Sigmoid colon (tissue), 7 donors: ENCODE measurements at places on chromosomes 16 and 17.

DNA sequence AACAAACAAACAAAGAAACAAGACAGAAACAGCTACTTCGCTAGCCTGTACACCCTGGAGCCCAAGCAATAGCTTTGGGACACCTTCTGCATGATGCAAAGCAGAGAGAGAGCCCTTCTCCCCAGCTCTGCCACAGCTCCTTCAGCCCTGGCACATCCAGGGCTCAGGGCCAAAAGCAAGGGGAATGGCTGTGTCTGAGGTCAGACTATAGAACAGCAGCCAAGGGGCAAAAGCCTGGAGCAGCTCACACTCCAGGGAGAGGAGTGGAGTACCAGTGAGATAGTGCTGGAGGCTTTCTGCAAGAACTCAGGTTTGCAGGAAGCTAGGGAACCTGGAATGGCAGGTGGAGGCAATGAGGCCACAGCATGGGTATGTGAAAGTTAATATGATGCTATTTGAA lies 11.6 kb upstream of the SEPHS2 start:
- H3K4me3 ChIP-seq, result no peak overlapping the region
- DNase-seq, result no peak
- H3K4me1 ChIP-seq, result no peaks in the 10 kb centered on the region
- no peak overlapping the region for H3K27ac ChIP-seq

- H3K4me3 ChIP-seq, result no peak overlapping the region
- no peak for DNase-seq
- H3K4me1 ChIP-seq, result no peaks in the 10 kb centered on the region
- H3K27ac ChIP-seq, result no peak overlapping the region
- no peaks in the 10 kb centered on the region for H3K36me3 ChIP-seq
Observed at GRCh38 chr16:21028728-21029127, 121.9 kb downstream of the DNAH3 start.

DNA sequence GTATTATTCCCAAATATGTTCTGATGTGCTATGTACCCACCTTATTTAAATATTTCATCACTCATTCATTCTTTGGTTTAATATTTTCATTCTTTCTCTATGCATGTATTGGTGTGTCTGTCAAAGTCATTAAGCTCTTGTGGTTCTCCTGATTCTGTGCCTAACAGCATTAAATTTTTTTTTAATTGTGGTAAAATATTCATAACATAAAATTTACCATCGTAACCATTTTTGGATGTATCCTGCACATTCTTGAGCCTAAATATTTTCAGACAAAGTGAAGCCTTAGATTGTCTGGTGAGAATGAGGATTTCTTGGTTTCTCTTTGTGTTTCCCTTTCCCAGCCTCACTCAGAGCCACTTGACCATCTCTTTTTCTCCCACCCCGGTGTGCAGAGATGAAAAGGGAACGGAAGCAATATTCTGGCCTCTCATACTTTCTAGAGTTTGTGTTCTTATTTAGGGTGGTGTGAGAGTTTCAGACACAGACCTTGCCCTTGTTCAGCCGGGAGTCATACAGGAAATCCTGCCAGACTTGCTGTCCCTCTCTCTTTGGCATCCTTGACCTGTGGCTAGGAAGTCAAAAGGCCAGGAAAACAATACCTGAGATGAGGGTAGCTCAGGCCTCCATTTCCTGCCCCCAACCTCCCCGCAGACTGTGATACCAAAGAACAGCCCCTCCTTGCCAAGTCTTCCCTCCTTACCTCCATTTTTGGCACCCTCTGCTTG lies 4.9 kb downstream of the CCL5 start:
- H3K27me3 ChIP-seq, result no peaks in the 10 kb centered on the region
- no peak for DNase-seq
- no peaks in the 10 kb centered on the region for H3K36me3 ChIP-seq
- no peaks in the 10 kb centered on the region for H3K4me1 ChIP-seq

GRCh38 chr17:82126556-82127314 lies 28.7 kb upstream of the FASN start:
- no peak overlapping the region for H3K4me3 ChIP-seq
- H3K27ac ChIP-seq, result no peak overlapping the region
- H3K36me3 ChIP-seq, result no peaks in the 10 kb centered on the region

GRCh38 chr17:48477221-48477620 lies 47.2 kb upstream of the SKAP1 start:
- H3K27me3 ChIP-seq, result no peaks in the 10 kb centered on the region
- H3K36me3 ChIP-seq, result no peaks in the 10 kb centered on the region
- no peak overlapping the region for H3K27ac ChIP-seq
- H3K4me1 ChIP-seq, result no peaks in the 10 kb centered on the region

DNA sequence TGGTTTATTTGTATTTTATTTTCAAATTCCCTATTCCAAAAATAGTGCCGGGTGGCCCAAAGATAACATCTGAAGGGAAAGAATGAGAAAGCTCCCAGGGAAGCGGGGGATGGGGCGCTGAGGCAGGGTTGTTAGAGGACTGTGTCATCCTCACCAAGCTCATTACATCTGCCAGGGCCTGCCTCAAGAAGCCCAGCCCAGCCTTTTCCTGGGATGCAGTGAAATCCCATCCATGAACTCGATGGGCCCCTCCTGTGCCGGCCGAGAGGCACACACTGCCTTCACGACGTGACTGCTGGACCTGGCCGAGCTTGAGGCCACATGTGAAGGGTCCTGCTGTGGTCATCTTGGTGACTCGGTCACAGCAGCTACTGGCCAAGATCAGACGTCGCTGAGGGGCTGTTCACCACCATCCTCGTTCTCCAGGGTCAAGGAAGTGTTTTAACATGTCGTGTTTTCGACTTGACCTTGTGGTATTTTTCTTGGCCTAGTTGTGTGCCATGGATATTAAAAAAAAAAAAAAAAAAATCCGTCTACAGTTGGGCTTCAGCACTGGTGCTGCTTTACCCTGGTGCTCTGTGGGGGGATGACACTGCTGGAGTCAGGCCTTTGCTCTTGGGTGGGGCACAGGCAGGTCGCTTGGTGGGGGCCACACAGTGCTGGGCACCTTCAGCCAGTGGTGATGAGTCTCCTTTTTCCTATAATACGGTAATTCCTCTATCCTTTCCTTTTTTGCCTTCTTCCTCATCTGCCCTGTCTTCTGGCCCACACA lies 4.9 kb downstream of the TIMM22 start:
- no peak for DNase-seq
- peaks cover 89% of the 10 kb centered on the region for H3K4me1 ChIP-seq
- H3K27me3 ChIP-seq, result no peaks in the 10 kb centered on the region

DNA sequence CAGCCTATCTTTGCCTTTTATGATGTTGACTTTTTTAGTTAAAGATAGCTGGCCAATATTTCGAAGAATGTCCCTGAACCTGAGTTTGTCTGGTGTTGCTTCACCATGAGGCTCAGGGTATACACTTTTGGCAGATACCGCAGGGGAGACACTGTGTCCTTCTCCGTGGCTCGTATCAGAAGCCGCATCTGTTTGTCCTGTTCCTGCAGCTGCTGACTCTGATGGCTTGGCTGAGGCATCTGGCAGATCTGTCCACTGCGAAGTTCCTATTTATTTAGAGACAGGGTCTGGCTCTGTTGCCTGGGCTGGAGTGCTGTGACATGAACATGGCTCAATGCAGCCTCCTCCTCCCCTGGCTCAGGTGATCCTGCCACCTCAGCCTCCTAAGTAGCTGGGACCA lies 93.5 kb downstream of the CRISPLD2 start:
- H3K36me3 ChIP-seq, result no peaks in the 10 kb centered on the region
- no peak overlapping the region for H3K4me3 ChIP-seq
- peak; percentile 94 for DNase-seq

DNA sequence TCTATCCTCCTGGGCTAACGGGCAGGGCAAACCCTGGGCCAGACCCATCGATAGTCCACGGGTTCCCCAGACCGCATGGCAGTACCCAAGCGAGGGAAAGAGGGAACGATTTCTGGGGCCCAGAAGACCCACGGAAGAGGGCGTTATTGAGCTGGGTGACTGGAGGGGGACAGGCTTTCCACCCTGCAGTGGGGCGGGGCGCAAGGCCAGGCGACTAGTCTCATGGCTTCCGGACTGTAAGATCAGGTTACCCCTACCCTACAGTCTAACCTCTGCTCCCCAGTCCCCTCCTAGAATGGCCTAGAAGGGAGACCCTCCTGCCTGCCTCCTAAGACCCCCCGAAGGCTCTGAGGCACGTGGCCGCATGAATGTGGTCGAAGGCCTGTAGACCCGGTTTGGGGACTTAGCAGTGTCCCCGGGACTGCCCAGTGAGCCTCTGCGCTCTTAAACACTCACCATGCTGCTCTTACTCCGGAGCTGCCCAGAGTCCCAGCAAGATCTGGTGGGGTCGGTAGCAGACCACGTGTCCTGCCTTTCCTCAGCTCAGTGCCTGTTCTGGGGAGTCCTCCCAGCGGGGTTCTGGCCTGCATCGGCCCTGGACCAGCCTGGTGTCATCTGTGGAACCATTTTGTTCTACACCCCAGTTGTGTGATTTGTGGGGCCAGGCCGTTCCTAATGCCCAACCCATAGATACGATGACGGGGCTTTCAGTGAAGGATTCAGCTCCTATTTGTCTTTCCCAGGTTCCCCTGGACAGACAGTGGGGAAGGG lies 13.2 kb upstream of the AURKB start:
- peak overlapping the region; percentile 68 for H3K4me3 ChIP-seq
- peaks cover 25% of the 10 kb centered on the region for H3K4me1 ChIP-seq
- peaks cover 13% of the 10 kb centered on the region for H3K36me3 ChIP-seq
- no peaks in the 10 kb centered on the region for H3K27me3 ChIP-seq
- peak; percentile 85 for DNase-seq
- peak overlapping the region; percentile 95 for H3K27ac ChIP-seq

- peaks cover 5% of the 10 kb centered on the region for H3K4me1 ChIP-seq
- DNase-seq, result no peak
- no peak overlapping the region for H3K4me3 ChIP-seq
- no peaks in the 10 kb centered on the region for H3K27me3 ChIP-seq
- no peaks in the 10 kb centered on the region for H3K36me3 ChIP-seq
Observed at GRCh38 chr17:57459286-57459915, 203.1 kb downstream of the MSI2 start.

DNA sequence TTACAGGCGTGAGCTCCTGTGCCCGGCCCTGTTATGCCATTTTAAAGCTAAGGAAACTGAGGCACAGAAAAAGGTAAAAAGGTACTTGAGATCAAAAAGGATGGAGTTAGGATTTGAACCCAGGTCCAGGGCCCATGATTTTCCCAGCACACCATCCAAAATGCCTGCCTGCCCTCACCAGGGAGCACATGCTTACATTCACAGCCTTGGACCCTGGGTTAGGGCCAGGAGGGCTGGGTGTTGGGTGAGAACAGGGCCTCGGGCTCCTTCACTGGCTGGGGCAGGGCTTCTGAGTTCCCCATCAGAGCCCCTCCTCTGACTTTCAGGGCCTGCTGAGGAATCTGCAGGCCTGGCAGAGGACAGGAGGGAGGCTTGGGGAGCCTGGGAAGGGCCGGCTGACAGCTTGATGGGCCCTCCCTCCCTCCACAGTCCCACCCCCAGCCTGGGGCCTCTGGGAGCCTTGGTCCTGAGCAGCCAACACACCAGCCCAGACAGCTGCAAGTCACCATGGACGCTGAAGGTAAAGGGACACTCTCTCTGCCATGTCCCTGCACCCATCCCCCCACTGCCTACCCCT lies at the start of gene QPRT:
Gene QPRT, plus strand, starts transcription at position 490 of the 577 bp plus-strand sequence. Its CDS starts 18 bp downstream, at position 508.
- H3K4me1 ChIP-seq, result peaks cover 21% of the 10 kb centered on the region
- no peak within 1 kb of the TSS for H3K27ac ChIP-seq
- DNase-seq, result peak; percentile 75
- H3K4me3 ChIP-seq, result peak within 1 kb of the TSS; percentile 32
- no peaks in the 10 kb centered on the region for H3K36me3 ChIP-seq

- H3K4me1 ChIP-seq, result no peaks in the 10 kb centered on the region
- no peak overlapping the region for H3K4me3 ChIP-seq
- no peak for DNase-seq
- peaks cover 73% of the 10 kb centered on the region for H3K36me3 ChIP-seq
Observed at GRCh38 chr17:17179371-17179827, 26.7 kb downstream of the PLD6 start.

DNA sequence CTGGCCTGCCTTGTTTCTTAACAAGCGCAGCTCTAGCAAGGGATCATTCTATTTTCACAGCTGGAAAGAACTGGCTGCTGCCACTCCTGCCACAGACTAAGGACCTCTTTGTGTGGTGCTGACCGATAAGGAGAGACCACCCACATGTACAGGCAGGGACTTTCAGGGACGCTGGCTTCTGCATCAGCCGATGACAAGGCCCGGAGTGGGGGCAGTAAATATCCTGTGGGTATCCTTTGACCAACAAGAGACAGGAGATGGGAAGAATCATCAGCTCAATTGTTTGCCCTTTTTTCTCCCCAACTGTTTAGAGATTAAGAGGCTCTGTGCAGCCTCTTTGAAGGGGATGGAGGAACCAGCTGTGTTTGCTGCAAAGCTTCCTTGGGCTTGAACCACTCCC lies 9.2 kb upstream of the ITPRIPL2 start:
- no peak for DNase-seq
- H3K27me3 ChIP-seq, result no peaks in the 10 kb centered on the region
- H3K36me3 ChIP-seq, result no peaks in the 10 kb centered on the region
- no peak overlapping the region for H3K27ac ChIP-seq
- no peaks in the 10 kb centered on the region for H3K4me1 ChIP-seq

DNA sequence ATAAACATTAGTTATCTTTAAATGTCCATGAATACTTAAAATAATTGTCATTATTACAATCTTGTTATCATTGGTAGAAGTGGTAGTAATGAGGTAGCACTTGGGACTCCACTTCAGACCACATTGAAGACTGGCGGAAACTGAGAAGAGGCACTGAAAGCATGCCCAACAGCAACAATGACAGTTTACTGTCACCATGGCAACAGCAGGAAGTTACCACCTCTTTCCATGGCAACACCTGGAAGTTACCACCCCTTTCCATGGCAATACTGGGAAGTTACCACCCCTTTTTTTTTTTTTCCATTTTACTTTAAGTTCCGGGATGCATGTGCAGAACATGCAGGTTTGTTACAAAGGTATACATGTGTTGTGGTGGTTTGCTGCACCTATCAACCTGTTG lies 494.9 kb upstream of the RBFOX1 start:
- H3K4me3 ChIP-seq, result no peak overlapping the region
- no peak for DNase-seq
- no peak overlapping the region for H3K27ac ChIP-seq
- no peaks in the 10 kb centered on the region for H3K27me3 ChIP-seq

GRCh38 chr17:50027881-50028735 lies 27.8 kb upstream of the ITGA3 start:
- peak overlapping the region; percentile 66 for H3K27ac ChIP-seq
- no peak for DNase-seq
- peaks cover 32% of the 10 kb centered on the region for H3K4me1 ChIP-seq

DNA sequence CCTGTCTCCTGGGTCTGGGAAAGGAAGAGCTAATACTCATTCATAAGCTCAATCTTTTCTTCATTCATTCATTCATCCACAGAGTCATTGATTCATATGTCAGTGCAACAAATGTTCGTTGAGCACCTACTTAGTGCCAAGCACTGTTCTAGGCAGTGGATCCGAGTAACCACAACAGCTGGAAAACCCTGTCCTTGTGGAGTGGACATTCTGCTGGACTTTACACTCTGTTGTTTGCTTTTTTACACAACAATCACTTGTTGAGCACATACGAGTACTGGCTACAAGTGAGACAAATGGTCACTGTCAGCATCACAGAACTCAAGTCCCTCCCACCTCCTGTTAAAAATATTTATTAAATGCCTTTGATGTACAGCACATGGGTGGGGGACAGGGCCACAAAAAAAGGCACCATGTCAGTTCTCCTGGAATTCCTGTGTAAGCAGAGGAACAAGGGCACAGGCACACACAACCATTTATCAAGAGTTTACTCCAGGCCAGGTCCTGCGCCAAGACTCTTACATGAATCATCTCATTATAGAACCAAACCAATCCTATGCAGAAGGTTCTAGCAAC lies 46.9 kb downstream of the TEKT5 start:
- no peak for DNase-seq
- no peaks in the 10 kb centered on the region for H3K27me3 ChIP-seq
- H3K4me1 ChIP-seq, result no peaks in the 10 kb centered on the region
- H3K4me3 ChIP-seq, result no peak overlapping the region
- H3K27ac ChIP-seq, result no peak overlapping the region
- H3K36me3 ChIP-seq, result no peaks in the 10 kb centered on the region

GRCh38 chr16:62869837-62870236 lies 833.6 kb upstream of the CDH8 start:
- H3K27ac ChIP-seq, result no peak overlapping the region
- peaks cover 28% of the 10 kb centered on the region for H3K4me1 ChIP-seq
